Activated CD4-positive, alpha-beta T cell treated with anti-CD3 and anti-CD28 coated beads, Interleukin-2, Interleukin-4, amounts not matched to agents 100 ng/mL and 50 ng/mL, durations not matched to agents 16 hours and 8 hours (primary cell): ENCODE measurements at places on chromosomes 7 and 10.

DNA sequence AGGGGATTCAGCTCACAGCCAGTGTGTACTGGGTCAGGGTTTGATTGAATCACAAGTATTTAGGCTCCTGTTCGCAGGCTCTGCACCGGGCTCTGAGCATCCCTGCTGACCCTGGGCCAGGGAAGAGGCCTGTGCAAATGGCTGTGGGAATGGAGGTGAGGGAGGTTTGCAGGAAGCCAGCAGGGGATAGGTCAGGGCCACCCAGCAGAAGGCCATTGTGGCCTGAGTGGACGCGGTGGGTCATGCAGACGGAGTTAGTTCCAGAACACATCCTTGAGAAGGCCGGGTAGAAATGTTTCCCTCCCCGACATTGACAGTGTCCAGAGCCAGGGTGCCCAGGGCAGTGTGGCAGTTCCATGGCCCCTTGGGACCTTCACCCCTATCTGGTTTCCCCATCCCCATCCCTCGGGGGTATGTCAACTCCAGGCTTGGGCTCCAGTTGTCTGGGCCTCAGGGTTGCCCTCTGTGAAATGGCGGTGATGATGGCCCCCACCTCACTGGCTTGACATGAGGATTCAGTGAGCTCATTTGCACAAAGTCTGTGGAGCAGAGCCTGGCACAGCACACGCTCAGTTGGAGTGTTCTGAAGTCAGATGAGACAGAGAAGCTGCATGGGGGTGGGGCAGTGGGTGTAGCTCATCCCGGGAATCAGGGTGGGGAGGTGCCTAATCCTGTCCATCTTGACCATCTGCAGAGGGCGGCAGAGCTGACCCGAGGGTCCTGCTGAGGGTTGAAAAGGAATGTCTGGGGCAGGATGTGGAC lies 107.6 kb downstream of the ADCY1 start:
- DNase-seq = no peak

DNA sequence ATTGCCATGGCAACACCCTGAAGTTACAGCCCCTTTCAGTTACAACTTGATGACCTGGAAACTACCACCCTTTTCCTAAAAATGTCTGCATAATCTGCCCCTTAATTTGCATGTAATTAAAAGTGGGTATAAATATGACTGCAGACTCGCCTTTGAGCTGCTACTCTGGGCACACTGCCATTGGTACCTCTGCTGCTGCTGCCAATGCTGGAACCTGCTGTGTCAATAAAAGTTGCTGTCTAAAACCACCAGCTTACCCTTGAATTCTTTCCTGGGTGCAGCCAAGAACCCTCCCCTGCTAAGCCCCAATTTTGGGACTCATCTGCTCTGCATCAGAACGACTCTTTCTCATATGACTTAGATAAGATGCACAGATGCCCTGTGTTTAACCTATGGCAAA lies 10.2 kb upstream of the FRA10AC1 start:
- DNase-seq = no peak

- no peak for DNase-seq
These were observed 181.2 kb downstream of the BBS9 start for GRCh38 chr7:33310546-33310945.

DNA sequence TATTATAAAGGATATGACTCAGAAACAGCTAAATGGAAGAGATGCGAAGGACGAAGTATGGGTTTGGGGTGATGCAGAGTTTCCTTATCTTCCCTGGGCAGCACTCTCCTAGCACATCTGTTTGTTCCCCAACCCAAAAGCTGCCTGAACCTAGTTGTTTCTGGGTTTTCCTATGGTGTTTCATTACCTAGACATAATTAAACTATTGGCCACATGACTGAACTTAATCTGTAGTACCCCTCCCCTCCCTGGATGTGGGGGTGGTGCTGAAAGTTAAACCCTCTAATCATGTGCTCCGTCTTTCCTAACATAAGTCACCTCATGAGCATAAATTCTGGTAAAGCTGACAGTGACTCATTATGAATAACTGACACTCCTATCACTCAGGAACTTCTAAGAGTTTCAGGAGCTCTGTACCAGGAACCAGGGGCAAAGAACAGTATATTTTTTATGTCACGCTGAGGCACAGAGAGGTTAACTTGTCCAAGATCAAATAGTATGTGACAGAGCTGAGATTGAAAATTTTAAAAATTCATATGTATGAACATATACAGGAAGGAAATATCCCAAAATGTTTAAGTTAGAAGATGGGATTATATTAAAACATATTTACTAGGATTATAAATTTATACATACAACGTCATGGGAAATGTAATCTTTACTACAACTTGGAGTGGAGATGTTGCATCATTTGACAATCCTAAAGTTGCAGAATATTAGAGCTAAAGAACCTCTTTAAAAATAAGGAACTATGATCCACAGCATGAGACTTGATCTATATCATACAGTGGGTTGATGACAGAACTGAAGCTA lies 4.8 kb downstream of the STRIP2 start:
- peak; percentile 86 for DNase-seq

- DNase-seq = peak; percentile 26
These were observed 2.8 kb downstream of the RSBN1L start for GRCh38 chr7:77699056-77699455.

- DNase-seq = no peak
These were observed 21.9 kb upstream of the CREB3L2 start for GRCh38 chr7:138023618-138024342.

DNA sequence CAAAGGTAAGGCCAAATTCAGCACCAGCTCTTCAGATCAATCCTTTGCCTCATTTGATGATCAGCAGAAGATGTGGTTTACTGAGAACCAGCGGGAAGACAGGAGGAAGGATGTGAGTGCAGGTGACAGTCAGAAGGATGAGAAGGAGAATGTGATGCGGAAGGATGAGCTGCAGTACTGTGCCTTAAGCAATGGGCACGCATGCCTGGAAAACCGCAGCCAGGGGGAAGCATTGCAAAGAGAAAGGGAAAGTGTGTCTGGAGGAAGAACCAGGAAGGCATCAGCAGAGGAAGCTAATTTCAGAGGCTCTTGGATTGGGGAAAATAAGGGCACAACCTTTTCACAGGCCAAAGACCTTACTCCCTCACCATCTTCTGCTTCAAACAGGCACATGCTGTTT lies 25.7 kb downstream of the C10orf71 start:
- DNase-seq = no peak

DNA sequence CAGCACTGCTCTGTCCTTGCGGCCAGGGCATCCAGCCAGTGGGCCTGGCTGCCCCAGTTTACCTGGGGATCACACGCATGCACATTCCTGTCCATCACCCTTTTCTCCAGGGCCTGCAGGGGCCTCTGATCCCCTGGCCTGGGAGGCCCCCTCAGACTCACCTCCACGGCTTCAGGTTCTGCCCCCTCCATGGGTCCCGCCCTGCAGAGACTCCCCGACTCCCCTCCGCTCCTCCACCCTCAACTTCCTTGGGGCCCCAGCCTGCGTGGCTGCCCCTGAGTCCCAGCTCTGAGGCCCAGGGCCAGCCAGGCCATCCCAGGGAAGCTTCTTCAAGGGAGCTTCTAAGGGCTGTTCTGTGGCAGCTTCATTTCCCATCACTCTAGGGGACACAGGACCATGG lies 324.1 kb downstream of the TCERG1L start:
- DNase-seq = no peak

DNA sequence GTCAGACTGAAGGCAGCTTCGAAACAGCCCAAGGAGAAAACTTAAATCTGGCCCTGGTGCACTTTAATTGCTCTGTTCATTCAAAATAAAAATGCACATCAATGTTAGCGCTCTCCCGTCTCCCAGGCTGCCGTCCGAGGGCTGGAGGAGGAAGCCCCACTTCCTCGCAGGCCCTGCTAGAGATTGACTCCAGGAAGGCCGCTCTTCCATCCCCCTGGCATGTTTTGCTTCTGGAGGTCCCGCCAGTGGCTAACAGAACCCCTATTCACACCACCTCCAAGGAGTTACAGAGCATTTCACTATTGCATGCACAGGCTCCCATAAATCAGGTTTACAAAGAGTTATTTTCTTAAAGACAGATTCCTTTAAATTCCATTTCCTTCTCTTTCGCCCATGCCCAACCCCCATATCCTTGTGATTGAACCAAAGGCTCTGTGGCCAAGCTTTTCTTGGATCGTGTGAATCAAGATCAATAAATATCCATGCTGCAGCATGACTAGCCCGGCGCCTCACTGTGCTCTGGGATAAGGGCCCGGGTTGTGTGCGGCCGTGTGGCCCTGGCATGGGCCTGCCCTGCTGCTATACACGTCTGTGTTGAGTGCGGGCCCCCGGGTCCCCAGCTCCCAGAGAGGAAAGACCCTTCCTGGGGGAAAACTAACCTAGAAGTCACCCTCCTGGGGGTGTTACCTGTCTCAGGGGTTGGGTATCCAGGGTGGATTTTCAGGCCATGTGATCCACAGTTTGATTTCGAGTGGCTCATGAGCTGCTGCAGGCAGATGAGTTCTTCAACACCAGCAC lies 118.7 kb upstream of the GDF10 start:
- no peak for DNase-seq

- DNase-seq = no peak
These were observed 739 bp upstream of the MEST start for GRCh38 chr7:130490888-130491804.

DNA sequence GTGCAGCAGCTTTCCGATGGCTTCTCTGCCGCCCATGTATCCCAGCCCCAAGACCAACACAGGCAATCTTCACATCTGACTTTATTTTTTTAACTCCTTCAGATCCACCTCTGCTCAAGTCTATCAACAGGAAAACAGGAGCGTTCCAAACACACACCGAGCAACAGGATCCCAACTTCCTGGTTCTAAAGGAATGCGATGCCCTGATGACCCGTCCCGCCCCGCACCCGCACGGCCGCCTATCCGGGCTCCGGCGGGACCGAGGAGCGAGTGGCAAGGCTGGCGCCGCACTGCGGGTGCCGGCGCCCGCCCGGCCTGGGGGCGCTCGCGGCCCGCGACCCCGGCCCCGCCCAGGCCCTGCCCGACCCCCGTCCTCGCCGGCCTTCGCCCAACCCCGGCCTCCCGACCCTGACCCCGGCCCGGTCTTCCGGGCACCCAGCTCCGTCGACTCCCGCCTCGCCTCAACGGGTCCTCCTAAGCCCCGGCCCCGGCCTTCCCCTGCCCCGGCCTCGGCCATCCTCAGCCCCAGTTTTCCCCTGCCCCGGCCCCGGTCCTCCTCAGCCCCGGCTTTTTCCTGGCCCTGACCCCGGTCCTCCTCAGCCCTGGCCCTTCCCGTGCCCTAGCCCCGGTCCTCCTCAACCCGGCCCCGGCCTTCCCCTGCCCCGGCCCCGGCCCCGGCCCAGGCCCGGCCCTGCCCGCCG lies 730 bp downstream of the LARP4B start:
- peak; percentile 14 for DNase-seq

DNA sequence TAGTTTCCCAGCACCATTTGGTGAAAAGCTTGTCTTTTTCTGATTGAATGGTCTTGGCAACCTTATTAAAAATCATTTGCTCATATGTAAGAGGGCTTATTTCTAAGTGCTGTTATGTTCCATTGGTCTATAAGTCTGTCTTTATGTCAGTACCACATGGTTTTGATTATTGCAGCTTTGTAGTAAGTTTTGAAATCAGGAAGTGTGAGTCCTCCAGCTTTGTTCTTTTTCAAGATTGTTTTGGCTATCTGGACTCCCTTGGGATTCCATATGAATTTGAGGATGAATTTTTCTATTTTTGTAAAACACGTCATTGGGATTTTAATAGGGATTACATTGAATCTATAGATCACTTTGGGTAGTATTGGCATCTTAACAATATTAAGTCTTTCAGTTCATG lies 5.4 kb downstream of the KIF11 start:
- no peak for DNase-seq

- DNase-seq = no peak
These were observed 51.1 kb upstream of the OPN4 start for GRCh38 chr10:86603256-86603655.

- DNase-seq = peak; percentile 85
These were observed 1.7 kb downstream of the KLF6 start for GRCh38 chr10:3783316-3783681.

GRCh38 chr10:129877773-129878371 lies 86.2 kb downstream of the EBF3 start:
- peak; percentile 56 for DNase-seq

GRCh38 chr7:80380957-80381356 lies 130.9 kb downstream of the GNAT3 start:
- DNase-seq = no peak

DNA sequence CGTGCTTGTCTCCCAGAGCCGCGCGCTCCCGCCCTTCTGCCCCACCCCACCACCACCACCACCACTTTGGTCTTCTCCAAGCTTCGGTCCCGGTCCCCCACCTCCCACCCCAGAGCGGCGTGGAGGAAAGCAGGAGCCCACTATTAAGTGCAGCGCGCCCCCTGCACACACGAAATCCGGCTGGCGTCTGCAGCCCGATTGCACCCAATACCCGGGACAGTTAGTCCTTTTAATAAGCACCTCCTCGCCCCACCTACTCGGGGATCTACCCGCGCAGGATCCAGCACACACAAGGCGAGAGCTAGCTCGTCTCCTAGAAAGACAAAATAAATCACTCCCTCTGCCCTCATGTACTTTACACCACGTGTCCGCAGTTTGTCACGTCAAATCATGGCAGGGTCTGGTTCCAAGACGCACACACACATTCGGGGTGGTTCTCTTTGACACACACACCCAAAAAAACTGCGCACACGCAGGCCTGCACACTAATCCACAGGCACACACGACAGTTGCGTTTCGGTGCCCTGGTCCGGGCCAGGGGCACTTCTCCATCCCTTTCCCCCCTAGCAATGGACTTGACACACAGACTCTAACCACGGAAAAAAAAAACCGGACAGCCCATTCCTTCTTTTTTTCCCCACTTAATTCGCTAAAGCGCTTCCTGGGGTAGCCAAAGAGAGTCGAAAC lies 1.6 kb downstream of the SFMBT2 start:
- peak; percentile 63 for DNase-seq

DNA sequence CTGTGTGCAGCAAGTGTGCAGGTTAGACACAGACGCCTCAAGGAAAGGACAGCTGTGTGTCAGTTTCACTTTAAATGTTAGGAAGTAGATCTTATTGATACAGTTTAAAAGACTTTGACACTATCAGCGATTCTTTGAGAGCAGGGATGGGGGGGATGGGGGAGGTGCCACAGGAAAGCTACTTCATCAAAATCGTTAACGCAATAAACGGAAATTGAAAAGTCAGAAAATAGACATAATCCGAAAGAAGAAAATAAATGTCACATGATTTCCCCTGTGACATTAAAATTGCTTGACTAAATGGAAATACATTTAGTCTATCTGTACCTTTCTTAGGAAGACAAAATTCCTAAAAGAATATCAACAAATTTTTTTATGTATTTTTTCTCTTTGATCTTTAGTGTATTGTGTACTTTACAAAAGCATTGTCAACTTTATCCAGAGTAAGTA lies 476 bp upstream of the ZNF33B start:
- DNase-seq = no peak
